ENCODE measurements at places on chromosomes 7 and 10.

DNA sequence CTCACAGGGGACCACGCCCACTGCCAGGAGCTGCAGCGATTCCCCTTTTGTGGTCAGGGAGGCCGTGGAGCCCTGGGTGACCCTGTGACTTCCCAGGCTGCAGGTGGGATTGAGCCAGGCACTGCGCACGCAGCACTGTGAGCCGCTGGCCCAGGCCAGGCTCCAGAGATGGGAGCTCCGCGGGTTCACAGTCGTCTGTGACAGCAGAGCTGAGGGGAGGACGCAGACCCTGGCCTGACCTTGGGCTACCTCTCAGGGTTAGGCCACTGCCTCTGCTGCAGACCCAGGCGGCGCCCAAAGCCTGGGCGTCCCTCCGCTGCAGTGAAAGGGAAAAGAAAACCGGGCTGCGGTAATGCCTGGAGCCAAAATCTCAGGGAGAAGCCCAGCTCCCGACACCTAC, 107.5 kb upstream of the GPR26 start:
- DNase-seq: no peak

- DNase-seq: no peak
These were observed 1650.5 kb upstream of the LRRTM3 start for GRCh38 chr10:65275296-65275695.

DNA sequence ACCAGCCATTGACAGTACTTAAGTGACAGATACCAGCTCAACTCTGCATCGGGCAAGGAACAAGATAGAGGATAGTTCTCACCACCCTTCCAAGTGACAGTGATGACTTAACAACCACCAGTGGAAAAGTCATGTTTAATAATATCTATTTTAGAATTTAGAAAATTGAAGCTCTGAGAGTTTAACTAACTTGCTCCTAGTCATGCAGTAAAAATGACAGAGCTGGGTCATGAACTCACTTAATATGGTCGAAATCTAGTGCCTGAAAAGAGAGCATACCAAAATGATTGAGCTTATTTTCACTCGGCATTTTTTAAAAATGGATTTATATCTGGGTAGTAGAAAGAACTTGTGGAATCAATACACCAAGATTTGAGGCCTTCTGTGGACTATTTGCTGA, 367.8 kb upstream of the IGFBP3 start:
- no peak for DNase-seq

- no peak for DNase-seq
These were observed 76.4 kb upstream of the NRP1 start for GRCh38 chr10:33410860-33411234.

GRCh38 chr7:99422625-99423024, 13.9 kb downstream of the BUD31 start:
- no peak for DNase-seq

DNA sequence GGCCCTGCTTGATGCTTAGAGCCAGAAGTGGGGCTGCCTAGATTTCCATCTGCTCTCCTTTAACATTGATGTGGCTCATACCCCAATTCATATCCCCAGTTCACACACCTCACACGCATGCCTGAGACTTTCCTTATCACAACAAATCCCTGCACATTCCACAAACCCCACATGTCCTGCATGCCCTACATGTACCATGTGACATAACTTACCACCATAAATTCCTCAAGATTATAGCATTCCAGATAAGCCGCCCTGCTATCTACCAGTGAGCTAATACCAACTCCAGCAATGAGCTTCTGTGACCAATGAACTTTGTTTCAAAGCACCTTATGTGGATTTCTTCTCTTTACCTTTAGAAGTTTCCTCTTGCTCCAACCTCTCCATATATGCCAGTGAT, 104.7 kb upstream of the RAB11FIP2 start:
- peak; percentile 59 for DNase-seq

- no peak for DNase-seq
These were observed 199.2 kb downstream of the MBL2 start for GRCh38 chr10:52573347-52573746.

- no peak for DNase-seq
These were observed 9.0 kb upstream of the GPR141 start for GRCh38 chr7:37674531-37674930.

GRCh38 chr10:17907641-17908040, 44.1 kb upstream of the SLC39A12 start:
- no peak for DNase-seq

DNA sequence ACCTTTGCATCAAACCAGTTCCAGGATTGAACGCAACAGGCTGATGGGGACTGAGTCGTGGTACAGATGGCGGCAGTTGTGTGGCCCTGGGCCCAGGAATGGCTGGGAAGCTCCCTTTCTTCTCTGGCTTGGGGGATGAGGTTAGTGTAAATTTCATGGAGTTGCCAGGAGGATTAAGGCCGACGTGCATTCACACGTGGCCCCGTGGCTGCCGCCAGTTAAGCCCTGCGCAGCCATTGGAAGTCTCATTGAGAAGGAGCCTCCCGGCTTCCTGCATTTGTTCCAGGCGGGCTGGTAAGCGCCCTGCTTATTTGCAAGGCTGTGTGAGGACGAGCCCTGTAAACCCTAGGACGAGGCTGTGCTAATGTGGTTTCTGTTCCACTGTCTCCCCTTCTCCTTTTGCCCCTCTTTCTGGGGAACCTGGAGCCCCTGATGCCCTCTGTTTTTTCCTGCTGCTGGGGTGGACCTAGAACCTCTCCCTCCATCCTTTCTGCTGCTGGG, 174.7 kb upstream of the TNRC18 start:
- DNase-seq: peak; percentile 69

DNA sequence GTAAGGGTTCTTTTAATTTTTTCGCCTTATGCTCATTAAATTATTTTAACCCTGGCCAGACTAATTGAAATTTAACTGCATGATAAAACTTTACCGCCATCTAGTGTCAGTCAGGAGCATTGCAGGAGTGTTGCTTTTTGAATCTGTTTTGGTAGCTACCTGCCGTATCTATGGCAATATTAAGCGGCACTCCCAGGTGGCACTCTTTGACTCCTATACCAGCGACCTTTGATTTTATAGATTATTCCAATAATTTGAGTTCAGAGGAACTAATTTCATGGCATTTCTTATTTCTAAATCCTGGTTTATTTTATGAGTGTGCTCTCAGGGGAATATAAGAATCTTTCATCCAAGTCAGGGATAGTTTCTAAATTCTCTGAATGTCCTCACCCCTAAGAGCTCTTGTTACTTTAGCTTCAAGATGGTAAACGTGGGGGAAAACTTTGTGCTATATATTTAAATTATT, 198.9 kb downstream of the REEP3 start:
- DNase-seq: peak; percentile 24

DNA sequence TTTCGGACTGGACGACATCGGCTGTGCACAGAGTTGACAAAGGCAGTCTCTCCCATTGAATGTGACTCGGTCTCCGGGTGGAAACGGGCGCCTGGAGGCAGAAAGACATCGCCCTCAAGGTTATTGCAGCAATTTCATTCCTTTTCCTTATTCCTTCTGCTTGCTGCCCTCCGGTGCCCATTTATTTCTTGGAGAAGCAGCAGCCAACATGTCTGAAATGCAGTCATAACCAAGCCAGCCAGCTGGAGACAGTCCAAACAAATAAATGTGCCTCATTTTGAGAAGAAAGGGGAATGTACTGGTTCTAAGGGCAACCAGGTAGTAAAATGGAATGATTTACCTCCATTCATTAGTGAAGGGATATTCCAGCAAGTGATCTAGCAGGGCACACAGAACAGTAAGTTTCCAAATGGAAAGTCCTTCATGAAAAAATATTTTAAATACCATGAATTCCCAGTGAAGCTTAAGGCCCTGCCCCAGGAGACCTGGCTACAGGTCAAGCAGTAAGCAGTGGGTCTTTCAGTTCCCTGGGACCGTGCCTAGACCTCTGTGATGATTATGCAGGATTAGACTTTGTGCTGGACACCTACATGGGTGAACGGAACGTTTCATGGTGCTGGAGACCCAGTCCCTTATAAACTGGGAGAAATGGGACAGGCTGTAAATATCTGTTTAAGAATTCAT, 86.6 kb downstream of the ABLIM1 start:
- DNase-seq: peak; percentile 71

- no peak for DNase-seq
These were observed 254.8 kb upstream of the PITRM1 start for GRCh38 chr10:3427347-3427746.

DNA sequence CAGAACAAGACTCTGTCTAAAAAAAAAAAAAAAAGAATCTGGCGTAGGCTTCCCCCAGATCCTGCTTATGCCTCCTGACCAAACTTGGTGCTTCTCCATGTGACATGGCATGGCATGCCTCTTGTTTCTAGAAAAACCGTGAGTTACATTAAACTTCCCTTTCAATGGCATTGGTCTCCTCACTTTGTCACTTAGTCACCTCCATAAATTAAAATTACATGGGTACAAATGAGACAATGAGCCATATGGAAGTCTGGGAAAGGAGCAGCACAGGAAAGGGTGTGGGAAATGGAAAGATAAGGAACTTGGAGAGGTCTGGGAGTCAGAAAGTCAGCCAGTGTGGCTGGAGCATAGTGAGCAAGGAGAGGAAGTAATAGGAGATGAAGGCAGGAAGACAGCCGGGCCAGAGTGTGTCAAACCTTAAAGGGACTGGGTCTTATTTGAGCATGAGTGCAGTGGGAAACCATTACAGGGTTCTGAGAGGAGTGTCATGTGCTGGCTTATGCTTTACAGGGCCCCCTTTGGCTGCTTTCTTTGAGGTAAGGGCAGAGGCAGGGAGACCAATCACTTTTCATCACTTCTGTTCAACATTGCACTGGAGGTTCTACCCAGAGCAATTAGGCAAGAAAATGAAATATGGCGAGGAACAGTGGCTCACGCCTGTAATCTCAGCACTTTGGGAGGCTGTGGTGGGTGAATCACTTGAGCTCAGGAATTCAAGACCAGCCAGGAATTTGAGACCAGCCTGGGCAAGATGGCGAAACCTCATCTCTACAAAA, 21.3 kb upstream of the ZMIZ2 start:
- no peak for DNase-seq
